Activated naive CD4-positive, alpha-beta T cell (primary cell): ENCODE measurements at places on chromosomes 12 and 14.

GRCh38 chr14:42804141-42804540 lies 1197.5 kb downstream of the LRFN5 start:
- no peak for DNase-seq

- DNase-seq, result no peak
Observed at GRCh38 chr12:11509326-11509725, 114.0 kb upstream of the PRB2 start.

GRCh38 chr12:14937689-14938088 lies 648 bp downstream of the ERP27 start:
- DNase-seq, result no peak

- DNase-seq, result no peak
Observed at GRCh38 chr12:38253778-38254177, 62.8 kb upstream of the ALG10B start.

GRCh38 chr14:53865711-53866110 lies 90.9 kb downstream of the BMP4 start:
- no peak for DNase-seq
